ENCODE measurements at places on chromosomes 13 and 19. TPM values are rescaled to one million over a fixed set of nuclear protein-coding genes. Genes with fewer than 3 reads are reported as not detected.

DNA sequence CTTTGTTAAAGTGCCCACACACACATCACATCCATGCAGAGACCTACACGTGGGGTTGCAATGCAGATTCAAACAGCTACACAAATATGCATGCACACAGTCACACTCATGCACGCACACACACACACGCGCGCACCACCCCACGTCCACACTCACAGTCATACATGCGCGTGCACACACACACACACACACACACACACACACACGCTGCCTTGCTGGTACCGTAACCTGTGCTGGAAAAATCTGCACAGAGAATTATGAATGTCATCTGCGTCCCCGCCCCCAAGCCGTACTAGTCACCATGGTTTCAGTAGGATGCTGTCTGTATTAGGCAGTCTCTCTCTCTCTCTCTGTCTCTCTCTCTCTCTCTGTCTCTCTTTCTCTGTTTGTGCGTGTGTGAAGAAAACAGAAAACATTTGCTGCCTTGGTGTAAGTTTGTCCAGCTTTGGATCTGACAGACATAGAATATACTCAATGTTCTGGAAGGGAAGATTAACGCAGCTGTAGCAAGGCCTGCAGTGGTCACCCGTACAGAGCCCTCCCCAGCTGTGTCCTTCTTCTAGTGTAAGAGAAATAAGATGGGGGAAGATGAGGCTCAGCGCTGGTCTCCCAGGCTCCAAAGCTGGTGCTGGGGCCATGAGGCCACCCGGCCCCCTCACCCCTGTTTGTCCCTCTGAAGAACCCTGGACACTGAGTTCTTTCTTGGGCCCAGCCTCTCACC lies 26.4 kb upstream of the DPP9 start:
- H3K4me1 ChIP-seq, result no peaks in the 10 kb centered on the region
- DNase-seq, result no peak
- H3K4me3 ChIP-seq, result no peak overlapping the region
- no peak overlapping the region for H3K27ac ChIP-seq

APOC4 gene
- not detected for total RNA-seq

DNA sequence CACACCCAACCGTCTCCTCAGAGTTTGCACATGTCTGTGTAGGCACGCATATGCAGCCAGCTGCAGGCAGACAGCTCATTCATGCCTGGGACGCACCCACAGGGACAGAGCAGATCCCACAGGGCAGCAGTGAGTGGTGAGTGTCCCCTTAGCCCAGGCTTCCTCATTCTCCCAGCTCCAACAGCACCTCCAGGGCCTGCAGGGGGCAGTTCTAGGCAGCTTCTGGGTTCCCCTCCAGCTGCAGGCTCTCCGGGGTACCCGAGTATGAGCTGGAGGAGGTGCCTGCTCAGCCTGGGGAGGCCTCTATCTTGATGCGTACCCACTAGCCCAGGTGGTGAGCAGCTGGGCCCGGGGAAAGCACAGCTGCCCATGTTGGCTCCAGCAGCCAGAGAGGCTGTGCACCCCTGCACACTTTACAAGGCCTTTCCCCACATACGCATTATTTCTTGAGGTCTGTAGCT lies 1.3 kb upstream of the SHANK1 start:
- H3K4me1 ChIP-seq, result peaks cover 16% of the 10 kb centered on the region
- H3K36me3 ChIP-seq, result no peaks in the 10 kb centered on the region
- no peak overlapping the region for H3K27ac ChIP-seq
- DNase-seq, result no peak
- peaks cover 3% of the 10 kb centered on the region for H3K27me3 ChIP-seq
- H3K4me3 ChIP-seq, result no peak overlapping the region

WDR87 gene
- total RNA-seq, result not detected

MZT1 gene
- 19.4 TPM for total RNA-seq

DNA sequence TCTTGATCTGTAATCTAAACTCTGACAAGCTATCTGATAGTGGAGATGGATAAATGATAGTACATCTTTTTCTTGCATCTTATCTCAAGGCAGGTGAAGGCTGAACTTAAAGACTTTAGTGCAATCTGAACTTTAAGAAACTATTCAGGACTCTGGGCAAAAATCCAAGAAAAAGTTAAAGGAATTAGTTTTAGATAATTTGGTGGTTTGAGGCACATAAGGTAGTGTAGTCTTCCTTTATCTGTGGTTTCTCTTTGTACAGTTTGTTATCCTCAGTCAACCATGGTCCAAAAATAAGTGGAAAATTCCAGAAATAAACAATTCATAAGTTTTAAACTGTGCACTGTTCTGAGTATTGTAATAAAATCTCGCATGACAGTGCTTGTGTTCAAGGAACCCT lies 172.9 kb downstream of the UGGT2 start:
- H3K27ac ChIP-seq, result no peak overlapping the region
- peaks cover 3% of the 10 kb centered on the region for H3K36me3 ChIP-seq
- H3K4me3 ChIP-seq, result no peak overlapping the region
- H3K27me3 ChIP-seq, result no peaks in the 10 kb centered on the region
- no peak for DNase-seq

- no peak overlapping the region for H3K4me3 ChIP-seq
- no peaks in the 10 kb centered on the region for H3K4me1 ChIP-seq
These were observed 14.0 kb downstream of the ZC3H4 start for GRCh38 chr19:47099576-47100050.

DNA sequence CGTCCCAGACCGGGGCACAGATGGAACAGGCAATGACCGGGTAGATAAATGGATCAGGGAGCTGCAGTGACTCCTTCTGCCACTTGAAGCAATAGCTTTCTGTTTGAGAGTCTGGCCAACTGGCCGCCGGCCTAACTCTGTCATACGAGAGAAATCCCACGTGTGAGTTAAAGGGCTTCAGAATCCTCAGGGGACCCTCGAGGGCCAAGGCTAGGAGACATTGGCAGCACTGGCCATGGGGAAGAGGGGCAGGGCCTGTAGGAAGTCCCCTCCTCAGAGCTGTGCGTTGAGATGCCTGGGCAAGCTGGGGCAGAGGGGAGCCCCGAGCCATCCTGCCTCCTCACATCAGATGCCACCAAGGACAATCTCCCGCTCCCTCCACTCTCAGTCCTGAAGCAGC lies 51.6 kb downstream of the KLF2 start:
- no peak for DNase-seq
- H3K36me3 ChIP-seq, result peaks cover 3% of the 10 kb centered on the region
- no peak overlapping the region for H3K27ac ChIP-seq
- H3K4me1 ChIP-seq, result peaks cover 13% of the 10 kb centered on the region
- no peaks in the 10 kb centered on the region for H3K27me3 ChIP-seq

- no peak for DNase-seq
- no peaks in the 10 kb centered on the region for H3K27me3 ChIP-seq
- no peaks in the 10 kb centered on the region for H3K36me3 ChIP-seq
- H3K27ac ChIP-seq, result no peak overlapping the region
- no peaks in the 10 kb centered on the region for H3K4me1 ChIP-seq
- no peak overlapping the region for H3K4me3 ChIP-seq
These were observed 164.0 kb upstream of the ZNF507 start for GRCh38 chr19:32181216-32181920.

GRCh38 chr19:43468354-43469159 lies 3.1 kb upstream of the LYPD3 start:
- DNase-seq, result no peak
- H3K27me3 ChIP-seq, result no peaks in the 10 kb centered on the region
- no peaks in the 10 kb centered on the region for H3K36me3 ChIP-seq

DNA sequence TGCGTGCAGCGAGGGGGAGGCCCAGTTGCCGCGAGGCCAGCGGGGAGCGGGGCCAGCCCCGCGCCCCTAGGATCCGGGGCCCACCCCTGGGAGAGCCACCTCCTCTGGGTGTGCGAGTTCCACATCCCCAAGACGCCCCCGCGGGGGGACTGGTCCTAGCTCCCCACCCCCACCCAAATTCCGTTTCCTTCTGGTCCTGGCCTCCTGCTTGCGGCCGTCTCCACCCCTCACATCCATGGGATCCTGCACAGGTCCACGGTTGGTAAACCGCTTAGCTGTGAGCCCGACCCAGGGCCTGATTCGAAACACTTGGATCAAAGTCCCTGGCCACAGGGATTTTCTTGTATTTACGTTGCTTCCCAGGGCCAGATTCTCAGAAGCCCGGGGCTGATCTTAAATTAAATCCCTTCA lies 324 bp upstream of the FBXO17 start:
- peaks cover 14% of the 10 kb centered on the region for H3K4me1 ChIP-seq
- no peaks in the 10 kb centered on the region for H3K36me3 ChIP-seq
- DNase-seq, result peak; percentile 40
- H3K27me3 ChIP-seq, result no peaks in the 10 kb centered on the region
- peak overlapping the region; percentile 37 for H3K4me3 ChIP-seq

DNA sequence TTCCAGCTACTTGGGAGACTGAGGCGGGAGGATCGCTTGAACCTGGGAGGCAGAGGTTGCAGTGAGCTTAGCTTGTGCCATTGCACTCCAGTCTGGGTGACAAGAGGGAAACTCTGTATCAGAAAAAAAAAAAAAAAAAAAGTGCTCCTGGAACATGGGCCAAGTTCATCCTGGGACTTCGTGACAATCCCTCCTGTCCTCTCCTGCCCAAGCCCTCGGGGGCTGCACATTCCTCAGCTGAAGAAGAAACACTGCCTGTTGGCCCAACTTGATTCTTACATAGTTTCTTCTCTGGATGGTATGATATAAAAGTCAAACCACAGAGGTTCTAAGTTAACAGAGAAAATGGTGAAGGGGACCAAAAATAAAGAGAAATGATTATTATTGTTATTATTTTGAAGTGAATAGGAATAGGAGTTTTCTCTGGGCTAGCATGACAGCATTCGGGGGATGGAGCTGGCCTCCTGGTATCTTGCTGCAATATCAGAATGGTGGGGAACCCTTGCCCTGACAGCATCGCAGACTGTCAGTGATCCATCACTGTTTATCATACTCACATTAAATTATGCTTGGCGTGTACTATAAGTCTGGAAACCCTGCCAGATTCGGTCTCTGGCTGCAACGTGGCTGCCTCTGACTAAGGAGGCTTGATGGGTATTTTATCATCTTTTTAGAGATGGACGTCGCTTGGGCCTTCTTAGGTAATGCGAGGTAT lies 113.7 kb upstream of the OXGR1 start:
- no peak overlapping the region for H3K27ac ChIP-seq
- H3K36me3 ChIP-seq, result no peaks in the 10 kb centered on the region

GRCh38 chr13:36480726-36481427 lies 48.6 kb downstream of the CCNA1 start:
- no peak for DNase-seq
- H3K27me3 ChIP-seq, result peaks cover 4% of the 10 kb centered on the region
- H3K4me3 ChIP-seq, result no peak overlapping the region
- H3K36me3 ChIP-seq, result no peaks in the 10 kb centered on the region
- no peaks in the 10 kb centered on the region for H3K4me1 ChIP-seq

CLIP3 gene
- 24.4 TPM for total RNA-seq

DNA sequence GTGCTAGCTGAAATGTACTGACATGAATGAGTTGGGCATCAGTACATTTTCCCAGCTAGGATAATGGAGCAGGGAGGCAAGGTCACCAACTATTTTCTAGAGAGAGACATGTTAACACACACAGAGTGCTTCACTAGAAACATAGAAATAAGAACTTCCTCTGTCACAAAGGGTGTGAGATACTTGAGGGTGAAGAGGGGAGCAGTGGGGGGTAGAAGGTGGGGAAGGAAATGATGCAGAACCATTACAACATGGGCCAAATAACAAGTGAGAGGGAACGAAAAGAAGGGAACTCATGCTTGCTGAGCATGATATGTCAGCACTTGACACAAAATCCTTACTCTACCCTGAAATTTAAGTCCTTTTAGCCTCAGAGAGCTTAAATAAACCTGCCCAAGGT lies 87.8 kb upstream of the RFC3 start:
- H3K4me3 ChIP-seq, result no peak overlapping the region
- no peaks in the 10 kb centered on the region for H3K36me3 ChIP-seq
- no peak overlapping the region for H3K27ac ChIP-seq
- peaks cover 3% of the 10 kb centered on the region for H3K4me1 ChIP-seq

SHISA2 gene
- 2.5 TPM for total RNA-seq

FLT3LG gene
- 4.7 TPM for total RNA-seq

CRX gene
- not detected for total RNA-seq

GRCh38 chr19:32570081-32570785 lies 10.8 kb upstream of the PDCD5 start:
- DNase-seq, result peak; percentile 37
- no peak overlapping the region for H3K27ac ChIP-seq
- H3K36me3 ChIP-seq, result no peaks in the 10 kb centered on the region
- H3K4me1 ChIP-seq, result no peaks in the 10 kb centered on the region
- no peaks in the 10 kb centered on the region for H3K27me3 ChIP-seq

DNA sequence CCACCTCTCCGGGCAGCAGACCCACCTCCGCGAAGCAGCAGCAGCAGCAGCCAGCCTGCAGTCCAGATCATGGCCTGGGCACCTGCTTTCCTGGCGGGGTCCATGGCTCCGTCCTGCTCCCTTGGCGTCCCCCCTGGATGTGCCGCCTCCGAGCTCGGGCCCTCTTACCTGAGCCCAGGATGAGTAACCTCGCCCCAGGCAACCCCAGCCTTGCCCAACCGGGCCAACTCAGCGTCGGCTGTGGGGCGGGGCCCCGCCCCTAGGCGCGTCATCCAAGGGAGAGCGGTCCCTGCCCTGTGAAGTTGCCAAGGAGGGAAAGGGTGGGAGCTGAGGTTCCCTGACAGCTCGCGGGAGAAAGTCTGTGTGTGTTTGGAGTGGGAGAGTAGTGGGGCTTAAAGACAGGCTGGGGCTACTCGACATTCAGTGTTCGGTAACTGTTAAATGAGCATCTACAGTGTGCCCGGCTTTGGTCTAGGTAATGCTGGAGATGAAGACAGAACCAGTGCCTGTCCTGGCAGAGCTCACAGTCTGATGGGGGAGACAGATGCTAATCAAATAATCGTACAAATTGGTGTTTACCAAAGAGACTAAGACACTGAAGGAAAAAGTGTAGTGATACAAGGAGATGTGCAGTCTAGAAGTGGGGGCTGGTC lies at the start of gene LYPD3:
Gene LYPD3, minus strand, starts transcription at position 141 of the 653 bp plus-strand sequence. Its CDS starts 37 bp downstream, at position 104.
- H3K4me3 ChIP-seq, result no peak within 1 kb of the TSS
- H3K36me3 ChIP-seq, result no peaks in the 10 kb centered on the region
- DNase-seq, result no peak
- no peak within 1 kb of the TSS for H3K27ac ChIP-seq
- no peaks in the 10 kb centered on the region for H3K27me3 ChIP-seq
- peaks cover 23% of the 10 kb centered on the region for H3K4me1 ChIP-seq

DNA sequence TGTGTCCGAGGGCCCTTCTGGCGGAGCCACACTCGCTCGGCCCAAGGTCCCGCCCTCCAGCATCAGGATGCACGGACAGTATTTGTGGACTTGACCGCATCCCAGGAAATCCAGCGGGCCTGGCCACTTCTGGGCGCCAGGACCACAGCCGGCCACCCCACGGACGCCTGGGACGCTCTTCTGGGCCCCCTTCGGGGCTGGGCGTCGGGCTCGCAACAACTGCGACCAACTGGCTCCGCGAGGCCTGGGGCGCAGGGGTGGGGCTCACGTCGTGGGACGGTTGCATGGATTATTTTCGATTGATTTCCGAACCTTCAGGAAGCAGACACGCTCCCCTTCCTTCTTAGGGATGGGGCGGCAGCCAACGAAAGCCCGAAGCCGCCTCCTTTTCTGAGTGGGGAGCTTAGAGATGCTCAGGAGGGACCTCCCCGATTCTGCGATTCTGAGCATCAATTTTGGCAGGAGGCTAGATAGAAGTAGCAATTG lies 521 bp upstream of the NUP58 start:
- H3K27me3 ChIP-seq, result peaks cover 11% of the 10 kb centered on the region
- peak overlapping the region; percentile 94 for H3K4me3 ChIP-seq
- no peak for DNase-seq
- H3K4me1 ChIP-seq, result peaks cover 16% of the 10 kb centered on the region

- H3K27ac ChIP-seq, result no peak overlapping the region
- peaks cover 13% of the 10 kb centered on the region for H3K4me1 ChIP-seq
- no peaks in the 10 kb centered on the region for H3K36me3 ChIP-seq
- no peaks in the 10 kb centered on the region for H3K27me3 ChIP-seq
- DNase-seq, result no peak
These were observed 39.6 kb downstream of the STK24 start for GRCh38 chr13:98537306-98537705.

Data from endothelial cell of umbilical vein (primary cell).